ENCODE measurements at places on chromosomes 6 and 20.

- no peak for DNase-seq
These were observed 3.9 kb downstream of the PRDM1 start for GRCh38 chr6:106090001-106090400.

DNA sequence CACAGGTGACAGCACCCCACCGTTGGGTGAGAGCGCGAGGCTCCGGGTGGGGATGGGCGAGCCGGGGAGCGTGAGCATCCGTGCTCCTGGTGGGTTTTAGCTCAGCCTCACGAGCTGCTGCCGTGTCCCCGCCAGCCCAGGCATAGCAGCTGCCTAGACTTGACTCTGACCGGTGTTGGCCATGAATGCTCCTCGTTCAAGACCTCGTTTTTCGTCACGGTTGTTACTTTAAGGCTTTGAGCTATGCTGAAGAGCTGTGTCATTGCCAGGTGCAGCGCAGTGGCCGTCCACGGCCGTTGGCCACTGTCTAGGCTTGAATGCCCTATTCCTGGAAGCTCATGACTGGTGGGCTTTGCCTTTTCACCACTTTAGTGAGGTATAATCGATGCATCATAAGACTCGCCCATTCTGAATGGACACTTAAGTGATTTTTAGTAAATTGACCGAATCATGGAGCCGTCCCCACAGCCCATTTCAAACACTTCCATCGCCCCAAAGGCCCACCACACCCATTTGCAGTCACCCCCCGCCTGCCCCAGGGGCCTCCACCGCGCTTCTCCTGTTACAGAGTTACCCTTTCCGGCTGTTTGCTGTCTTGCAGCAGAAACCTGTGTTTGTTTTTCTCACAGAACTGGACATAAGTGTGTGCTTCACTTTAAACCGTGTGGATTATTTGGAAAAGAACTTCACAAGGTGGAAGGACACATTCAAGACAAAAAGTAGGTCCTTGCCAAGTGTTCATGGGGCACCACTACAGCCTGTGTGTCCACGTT, 21.4 kb upstream of the ADRM1 start:
- no peak for DNase-seq

DNA sequence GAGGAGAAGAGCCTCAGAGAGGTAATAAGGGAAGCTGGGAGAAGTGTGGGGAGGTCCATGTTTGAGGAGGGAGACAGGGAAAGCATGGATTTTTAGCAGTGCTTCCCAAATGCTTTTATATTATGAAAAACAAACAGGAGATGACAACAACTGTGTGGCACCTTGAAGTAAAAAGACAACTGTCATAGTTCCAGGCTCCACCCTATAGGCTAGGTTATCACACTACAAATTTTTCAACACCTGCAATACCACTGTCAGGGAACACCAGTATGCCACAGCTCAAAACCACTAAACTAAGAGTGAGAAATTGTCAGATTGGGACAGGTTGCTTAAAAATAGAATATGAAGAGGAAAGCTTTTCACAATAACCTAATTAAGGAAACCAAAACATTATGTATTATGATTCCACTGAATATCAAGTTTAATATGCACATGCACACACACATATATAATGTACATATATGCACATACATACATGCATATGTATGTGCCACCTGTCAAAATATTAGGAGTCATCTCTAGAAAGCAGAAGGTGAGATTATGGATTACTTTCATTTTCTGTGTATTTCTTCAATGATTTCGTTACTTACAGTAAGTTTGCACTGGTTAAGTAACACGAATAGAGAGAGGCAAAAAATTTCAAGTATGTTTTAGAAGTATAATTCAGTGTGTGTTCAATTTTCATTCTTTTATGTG, 261.2 kb downstream of the PTPRK start:
- no peak for DNase-seq

GRCh38 chr20:46304361-46304760, 3.9 kb downstream of the CDH22 start:
- no peak for DNase-seq

DNA sequence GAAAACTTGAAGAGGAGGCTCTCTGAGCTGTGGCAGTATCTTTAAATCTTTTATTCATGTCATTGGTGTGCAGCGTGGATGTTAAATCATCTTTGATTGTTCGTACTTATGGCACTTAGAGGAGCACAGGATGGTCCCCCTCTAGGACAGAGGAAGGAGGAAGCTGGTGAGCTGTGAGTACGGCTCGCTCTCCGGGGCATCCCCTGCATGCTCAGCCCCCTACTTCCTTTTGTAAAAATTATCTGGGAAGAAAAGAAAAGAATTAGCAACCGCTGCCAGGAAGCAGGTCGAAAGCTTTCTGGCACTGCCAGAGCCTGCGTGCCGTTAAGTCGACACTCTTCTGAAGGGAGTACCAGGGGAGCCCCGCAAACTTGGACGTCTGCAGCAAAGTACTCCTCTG, 158.5 kb downstream of the SYNDIG1 start:
- no peak for DNase-seq

- peak; percentile 28 for DNase-seq
These were observed 170.7 kb downstream of the ERMARD start for GRCh38 chr6:169921853-169922824.

DNA sequence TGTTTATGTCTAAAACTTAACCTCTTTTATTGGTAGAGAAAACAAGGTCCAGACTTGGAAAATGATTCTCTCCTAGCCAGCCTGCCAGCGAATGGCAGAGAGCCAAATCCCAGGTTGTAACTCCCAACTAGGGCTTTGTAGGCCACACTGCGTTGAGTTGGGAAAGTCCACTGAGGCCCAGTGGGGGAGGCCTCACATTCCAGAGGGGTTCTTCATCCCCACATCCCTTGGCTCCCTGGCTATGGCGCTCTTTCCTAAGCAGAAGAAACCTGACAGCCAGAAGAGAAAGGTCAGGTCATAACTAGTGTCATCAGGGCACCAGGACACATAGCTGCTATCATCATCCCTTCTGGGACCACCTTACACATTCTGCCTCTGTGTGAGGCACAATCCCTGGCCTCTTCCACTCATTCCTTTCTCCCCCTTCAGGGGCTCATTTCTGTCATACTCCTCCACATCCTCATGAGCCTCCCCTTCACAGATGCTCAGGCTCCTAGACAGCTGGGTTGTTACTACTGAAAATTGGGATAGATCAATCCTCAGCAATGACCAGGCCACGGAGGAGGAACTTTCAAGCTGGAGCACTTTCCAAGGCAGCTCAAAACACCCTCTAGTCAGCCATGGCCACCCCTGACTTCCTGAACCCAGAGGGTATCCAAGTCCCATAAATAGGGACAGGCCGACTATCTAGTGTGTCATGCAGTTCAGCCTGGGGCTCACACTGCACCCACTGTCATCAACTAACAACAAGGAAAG, 48.6 kb downstream of the TCP11 start:
- DNase-seq, result no peak

DNA sequence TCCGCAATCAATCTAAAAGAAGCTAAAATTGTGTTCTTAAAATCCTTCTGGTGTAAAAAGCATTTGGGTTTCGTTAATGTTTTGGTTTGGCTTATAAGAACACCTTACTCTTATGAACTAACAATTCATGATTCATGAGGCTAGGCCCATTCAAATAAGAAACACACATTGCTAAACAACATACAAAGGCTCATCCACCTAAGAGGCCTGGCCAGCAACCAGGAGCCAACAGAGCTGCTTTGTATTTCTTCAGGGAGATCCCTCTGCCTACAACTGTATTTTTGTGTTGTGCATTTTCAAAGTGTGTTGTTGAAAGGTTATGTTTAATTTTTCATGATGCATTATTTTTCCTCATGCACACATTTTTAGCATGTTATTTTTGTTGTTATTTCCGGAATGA, 98.6 kb downstream of the PTPRK start:
- no peak for DNase-seq

- DNase-seq, result no peak
These were observed 49.3 kb downstream of the ARFGEF2 start for GRCh38 chr20:48970681-48971365.

GRCh38 chr6:158361961-158362669, 49.9 kb downstream of the TULP4 start:
- DNase-seq, result no peak
